Activated naive CD4-positive, alpha-beta T cell treated with anti-CD3 and anti-CD28 coated beads for 36 hours (primary cell): ENCODE measurements at places on chromosomes 4 and X. TPM values are rescaled to one million over a fixed set of nuclear protein-coding genes. Genes with fewer than 3 reads are reported as not detected.
A peak's percentile ranks its signal among the peaks of the same experiment; 100 is the strongest.

DNA sequence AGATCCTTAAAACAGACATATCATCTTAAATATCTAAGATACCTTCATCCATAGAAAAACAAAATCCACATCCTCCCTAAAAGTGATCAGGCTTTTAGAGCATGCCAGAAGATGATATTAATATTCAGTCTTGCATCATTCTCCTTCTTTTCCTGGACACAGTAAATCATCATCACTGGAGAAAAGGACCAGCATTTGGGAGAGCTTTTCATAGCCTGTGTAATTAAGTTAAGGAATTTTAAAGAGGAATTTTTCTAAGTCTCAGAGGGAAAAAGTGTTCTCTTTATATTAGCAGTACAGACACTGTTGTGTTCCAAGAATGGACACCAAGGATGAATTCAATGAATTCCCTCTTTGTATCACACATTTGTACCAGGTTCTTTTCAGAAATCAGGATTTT is 696 bp downstream of the SCRG1 start:
- DNase-seq = no peak

GRCh38 chr4:27059446-27059845 is 198.8 kb downstream of the STIM2 start:
- DNase-seq = no peak

- DNase-seq = no peak
Measured at GRCh38 chrX:118941147-118941546, 33.3 kb upstream of the LONRF3 start.

- DNase-seq = no peak
Measured at GRCh38 chr4:80243274-80244018, 23.0 kb upstream of the FGF5 start.

GRCh38 chr4:185839770-185840169 is 27.8 kb upstream of the SORBS2 start:
- no peak for DNase-seq

DNA sequence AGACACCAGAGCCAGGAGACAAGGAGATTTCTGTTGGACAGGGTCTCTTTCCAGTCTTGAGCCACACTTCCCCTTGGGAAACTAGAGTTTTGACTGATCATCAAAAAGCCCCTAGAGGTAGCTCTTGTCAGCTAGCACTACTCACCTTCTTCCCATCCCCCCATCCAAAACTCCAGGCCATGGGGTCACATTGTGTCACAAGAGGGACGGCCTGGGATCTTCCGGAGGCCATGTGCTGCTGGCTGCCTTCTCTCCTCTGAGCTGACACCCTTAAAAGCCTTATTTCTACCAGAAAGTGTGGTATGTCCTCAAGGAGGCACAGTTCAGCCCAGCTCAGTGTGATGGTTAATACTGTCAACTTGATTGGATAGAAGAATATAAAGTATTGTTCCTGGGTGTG is 7.8 kb downstream of the PNMA3 start:
- no peak for DNase-seq

DNA sequence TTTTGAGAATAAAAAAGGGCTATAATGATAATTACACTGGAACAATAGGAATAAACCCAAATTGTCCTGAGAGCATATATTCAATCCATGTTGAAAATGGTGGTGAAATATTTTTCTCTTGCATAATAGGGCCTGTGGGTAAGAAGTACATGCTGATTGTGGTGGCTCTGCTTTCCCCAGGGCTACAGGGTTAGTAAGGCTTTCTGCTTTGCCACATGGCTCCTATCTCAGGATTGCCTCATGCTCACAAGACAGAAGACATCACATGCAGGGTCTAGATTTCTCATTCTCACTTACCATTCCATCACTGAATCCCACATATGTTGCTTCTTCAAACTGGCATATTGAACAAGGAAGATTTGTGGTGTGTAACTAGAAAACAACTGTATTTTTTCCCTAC is 12.4 kb upstream of the VEGFC start:
- no peak for DNase-seq

GRCh38 chr4:124641715-124642381 is 70.7 kb downstream of the ANKRD50 start:
- peak; percentile 13 for DNase-seq

DNA sequence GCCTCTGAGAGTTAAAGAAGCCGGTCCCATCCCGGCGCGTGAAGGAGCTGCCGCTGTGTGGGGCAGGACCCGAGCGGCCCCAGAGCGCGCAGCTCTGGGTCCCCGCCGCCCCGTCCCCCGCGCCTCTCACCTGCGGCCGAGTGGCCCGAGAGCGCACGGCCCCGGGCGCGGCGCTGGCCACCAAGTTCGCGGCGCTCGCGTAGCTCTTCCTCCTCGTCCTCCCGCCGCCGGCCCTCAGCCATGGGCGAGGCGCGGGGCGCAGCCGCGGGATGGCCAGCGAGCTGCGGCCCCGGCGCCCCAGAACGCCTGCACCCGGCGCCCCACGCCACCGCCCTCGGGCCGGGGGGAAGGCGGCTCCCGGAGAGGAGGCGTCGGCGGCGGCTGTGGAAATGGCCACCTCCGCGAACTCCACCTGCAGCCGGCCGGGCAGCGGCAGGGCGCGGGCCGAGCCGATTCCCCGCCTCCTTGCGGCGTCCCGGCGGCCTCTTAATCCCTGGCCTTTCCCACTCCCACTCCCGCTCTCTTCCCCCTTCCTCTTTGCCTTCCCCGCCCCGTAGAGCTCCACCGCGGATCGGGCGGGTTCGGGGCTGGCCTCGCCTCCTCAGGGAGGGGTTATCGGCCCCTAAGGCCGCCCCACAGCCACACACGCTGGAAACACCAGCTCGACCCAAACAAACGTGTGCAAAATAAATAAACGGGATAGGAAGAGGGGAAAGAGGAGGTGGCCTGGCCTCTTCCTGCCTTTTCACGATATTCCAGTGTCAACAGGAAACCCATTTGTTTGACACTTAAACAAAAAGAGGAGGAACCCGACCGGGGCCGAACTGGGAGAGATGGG is at the start of gene SH3D19:
TSS of gene SH3D19 (minus strand) at position 495 of the 838 bp plus-strand sequence. CDS start at position 242, 253 bp downstream.
- DNase-seq = no peak

DNA sequence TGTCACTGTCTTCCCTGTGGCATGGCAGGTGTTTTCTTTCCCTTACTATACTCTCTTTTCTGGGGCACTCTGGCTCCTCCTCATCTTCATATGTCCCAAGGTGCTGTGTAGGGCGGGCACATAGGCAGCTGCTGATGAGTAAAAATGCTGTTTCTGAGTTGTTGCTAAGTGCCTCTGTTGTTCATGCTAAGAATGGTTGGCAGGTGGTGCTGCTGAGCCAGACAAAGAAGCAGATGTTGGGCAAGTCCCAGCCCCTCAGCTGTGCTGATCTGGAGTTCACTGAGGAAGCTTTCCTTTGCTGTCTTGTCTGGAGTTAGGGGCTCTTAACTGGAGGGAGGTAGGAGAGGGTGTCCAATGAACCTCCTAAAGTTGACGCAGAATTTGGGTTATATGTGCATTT is 40.6 kb downstream of the HADH start:
- DNase-seq = peak; percentile 92

DNA sequence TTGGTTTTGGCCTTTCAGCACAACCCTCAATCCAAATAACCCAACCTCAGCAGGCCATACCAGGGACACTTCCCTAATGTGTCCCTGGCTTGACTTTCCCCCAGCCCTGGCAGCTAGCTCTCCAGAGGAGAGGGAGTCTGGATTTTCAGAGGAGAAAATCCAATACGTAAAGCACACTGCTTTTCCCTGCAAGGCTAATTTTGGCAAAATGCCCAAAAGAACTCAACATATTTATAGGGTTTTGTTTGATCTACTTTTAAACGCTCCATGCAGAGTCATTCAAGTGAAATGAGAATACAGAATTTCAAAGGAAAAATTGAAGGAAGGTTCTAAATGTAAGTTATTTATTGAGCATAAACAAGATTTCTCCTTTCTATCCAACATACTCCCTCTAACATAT is 167.2 kb downstream of the SH3KBP1 start:
- DNase-seq = no peak

DNA sequence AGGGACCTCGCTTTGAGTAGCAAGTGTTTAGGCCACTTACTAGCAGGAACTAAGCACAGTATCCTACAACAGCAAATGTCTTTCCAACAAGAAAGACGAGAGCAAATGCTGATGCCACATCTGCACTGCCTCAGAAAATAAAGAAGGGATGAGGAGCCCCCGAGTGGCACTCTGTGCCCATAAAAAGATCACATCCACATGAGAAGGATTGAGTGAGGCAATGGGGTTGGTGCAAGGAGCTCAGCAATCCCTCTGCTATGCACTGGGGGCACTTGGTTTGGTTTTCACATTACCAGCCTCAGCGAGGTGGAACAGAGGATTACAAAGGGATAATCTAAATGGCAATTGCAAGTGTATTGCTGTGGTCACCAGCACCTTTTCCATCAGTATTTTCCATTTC is 252.8 kb upstream of the SLC7A11 start:
- DNase-seq = peak; percentile 4

DNA sequence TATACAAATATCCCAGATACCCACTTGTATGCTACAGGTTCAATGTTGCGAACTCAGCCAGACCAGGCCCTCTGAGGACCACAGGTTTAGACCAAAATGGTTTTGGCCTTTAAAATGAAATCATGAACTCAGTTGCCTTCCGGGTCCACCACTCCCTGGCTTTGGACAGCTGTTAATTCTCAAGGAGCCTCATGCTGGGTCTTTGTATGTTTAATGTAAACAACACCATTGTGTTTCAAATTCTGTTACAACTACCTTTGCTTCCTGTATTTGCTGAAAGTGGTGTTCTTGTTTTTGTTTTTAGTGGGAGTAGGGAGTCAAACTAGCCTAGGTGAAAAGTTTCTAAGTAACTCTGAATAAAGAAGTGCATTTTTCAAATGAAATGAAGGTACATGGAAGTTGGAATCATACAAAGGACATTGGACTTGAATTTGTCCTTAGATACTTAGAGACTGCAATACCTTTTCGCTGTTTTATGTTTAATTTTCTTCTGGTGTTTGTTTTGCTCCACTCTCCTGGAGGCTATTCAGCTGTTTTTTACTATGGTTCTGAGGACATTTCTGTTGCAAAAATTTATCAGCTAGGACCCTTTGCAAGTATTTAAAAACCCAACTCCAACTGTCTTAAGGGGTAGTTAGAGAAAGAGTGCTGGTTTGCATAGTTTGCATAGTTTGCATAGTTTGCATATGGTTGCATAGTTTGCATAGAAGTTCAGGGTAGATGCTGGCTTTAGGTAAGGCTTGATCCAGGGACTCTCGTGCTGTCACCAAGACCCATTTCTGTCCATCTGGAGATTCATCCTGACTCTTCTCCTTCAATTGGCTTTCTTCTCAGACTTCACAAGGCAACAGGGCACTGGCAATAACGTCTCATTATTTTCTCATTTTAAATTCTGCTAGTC is 70.1 kb downstream of the MID1IP1 start:
- DNase-seq = no peak

- DNase-seq = no peak
Measured at GRCh38 chr4:100843910-100844309, 326.1 kb upstream of the EMCN start.

DNA sequence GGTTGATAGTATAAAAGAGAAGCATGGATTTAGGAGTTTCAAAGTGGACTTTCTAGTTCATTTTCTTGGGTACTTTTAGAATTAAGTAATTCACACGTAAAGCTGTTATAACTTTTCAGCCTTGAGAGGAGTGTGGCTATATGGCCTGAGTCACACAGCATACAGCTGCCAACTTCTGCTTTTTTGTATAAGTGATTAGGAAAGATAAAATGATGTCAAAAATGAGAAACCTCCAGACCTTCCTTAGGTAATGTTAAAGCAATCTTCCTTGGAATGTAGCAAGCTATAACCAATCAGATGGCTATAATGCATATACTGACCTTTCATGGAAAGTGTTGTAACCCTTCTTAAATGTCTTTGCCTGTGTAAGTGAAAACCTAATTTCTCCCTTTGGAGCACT is 39.2 kb downstream of the RAB40AL start:
- DNase-seq = no peak

DNA sequence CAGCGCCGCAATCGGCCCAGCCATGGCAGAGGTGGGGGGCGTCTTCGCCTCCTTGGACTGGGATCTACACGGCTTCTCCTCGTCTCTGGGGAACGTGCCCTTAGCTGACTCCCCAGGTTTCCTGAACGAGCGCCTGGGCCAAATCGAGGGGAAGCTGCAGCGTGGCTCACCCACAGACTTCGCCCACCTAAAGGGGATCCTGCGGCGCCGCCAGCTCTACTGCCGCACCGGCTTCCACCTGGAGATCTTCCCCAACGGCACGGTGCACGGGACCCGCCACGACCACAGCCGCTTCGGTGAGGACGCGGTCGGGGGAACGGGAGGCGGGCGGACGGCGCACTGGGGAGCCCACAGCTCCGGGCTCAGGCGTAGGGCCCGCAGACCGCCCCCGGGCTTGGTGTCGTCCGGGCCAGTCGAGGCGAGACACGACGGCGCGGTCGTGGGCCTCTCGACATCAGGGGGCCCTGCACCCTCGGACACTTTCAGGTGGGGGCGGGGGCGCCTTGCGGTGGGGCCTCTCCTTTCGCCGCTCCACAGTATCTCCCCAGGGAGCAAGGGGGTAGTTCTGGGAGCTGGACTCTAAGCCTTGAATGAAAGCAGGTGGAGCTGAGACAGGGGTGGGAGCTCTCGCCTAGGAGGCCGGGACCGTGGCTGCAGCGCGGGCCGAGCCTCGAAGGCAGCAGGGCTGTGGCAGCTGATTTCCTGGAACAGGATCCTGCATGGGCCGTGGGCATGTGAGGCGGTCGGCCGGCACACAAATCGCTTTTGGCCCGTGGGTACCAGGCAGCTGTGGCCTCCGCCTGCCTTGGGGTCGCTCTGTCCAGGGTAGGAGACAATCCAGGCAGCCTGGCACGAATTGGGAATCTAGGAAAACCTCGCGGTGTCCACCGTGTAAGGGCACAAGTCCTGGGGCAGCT is 722 bp downstream of the FGF16 start:
- DNase-seq = no peak

DNA sequence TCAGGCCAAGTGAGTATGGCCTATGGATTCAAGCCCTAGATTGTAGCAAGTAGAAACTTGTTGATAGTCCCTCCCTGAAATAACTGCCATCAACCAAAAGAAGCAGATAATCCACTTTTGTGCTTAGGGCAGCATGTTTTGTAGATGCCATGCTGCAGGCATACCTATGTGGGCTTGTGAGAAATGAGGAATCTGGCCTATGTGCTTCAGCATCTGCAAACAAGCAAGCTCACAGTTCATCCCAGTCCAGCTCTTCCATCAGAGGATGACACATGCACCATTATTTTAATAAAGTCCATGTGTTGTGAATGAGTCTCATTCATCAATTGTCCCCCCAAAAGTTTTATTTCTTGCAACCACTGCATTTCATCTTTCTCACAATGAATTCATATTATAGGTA is 421.9 kb upstream of the DIPK2B start:
- no peak for DNase-seq

The PABPC5 gene
- total RNA-seq = not detected

The USP17L30 gene
- not detected for total RNA-seq

The GSX2 gene
- total RNA-seq = not detected

The UCHL1 gene
- total RNA-seq = 3.5 TPM

The EMCN gene
- not detected for total RNA-seq
